Frontal cortex (tissue), 4 donors: ENCODE measurements at places on chromosomes 2 and 18. TPM values are rescaled to one million over a fixed set of nuclear protein-coding genes. Genes with fewer than 3 reads are reported as not detected.

- DNase-seq = no peak
Measured at GRCh38 chr18:12014521-12015415, 33.5 kb downstream of the IMPA2 start.

GRCh38 chr18:32763293-32763692 is 9.5 kb downstream of the KLHL14 start:
- no peak for DNase-seq

- no peak for DNase-seq
Measured at GRCh38 chr18:12366379-12366778, 10.6 kb downstream of the AFG3L2 start.

DNA sequence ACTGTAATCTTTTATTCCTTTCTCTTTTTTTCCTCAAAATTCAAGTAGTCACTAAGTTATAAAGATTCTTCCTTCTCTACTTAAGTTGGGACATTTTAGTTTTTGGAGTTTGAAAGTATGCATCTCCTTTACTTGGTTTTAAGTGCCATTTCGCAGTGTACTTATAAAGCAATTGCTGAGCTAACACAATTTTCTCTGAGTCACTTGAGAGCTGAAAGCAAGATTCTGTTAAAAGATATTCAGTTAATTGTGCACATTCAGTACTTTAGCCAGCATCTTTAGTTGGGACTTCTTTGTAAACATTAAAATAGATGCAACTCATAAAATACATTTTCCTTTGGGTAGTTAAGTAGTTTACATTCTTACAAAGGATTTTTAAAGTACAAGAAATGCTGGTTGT is 136.0 kb downstream of the GFPT1 start:
- DNase-seq = no peak

DNA sequence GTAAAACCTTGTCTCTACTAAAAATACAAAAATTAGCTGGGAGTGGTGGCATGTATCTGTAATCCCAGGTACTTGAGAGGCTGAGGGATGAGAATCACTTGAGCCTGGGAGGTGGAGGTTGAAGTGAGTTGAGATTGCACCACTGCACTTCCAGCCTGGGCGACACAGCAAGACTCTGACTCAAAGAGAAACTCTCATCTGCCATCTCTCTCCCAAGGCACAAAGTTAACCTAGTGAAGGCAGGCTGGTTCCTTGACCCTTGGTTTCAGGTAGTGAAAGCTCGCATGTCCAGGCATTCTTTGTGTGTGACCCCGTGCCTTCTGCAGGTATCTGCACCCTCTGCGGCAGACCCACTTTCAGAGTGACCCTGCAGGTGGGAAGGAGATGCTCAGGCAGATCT is 100.0 kb downstream of the WDSUB1 start:
- DNase-seq = no peak

GRCh38 chr2:30641765-30642345 is 165.4 kb downstream of the CAPN13 start:
- DNase-seq = no peak

GRCh38 chr18:50796495-50796894 is 23.3 kb downstream of the MRO start:
- DNase-seq = no peak

- no peak for DNase-seq
Measured at GRCh38 chr2:231879216-231879615, 47.0 kb downstream of the NPPC start.

The PRKAG3 gene
- total RNA-seq = not detected

The PLB1 gene
- total RNA-seq = 1.2 TPM

The CDCA7 gene
- total RNA-seq = 14.3 TPM

DNA sequence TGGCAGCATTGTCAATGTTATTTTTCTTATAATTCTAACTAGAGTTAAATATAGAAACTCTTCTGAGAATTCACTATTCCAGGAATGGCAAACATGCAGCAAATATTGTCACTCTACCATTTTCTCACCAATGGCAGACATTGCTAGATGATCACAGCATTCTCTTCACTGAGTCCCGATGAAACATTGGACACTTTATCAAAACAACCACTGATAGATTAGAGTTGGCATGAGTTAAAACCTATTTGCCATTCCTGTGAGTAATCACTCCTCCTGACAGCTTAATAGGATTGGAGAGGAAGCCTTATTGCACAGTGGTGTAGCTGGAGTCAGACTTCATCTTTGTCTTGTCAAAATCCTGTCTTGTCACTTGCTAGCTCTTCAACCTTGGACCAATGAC is 163.9 kb upstream of the THUMPD2 start:
- DNase-seq = no peak

The FHL2 gene
- 2.4 TPM for total RNA-seq

GRCh38 chr2:242002944-242003343 is 133.4 kb downstream of the RTP5 start:
- no peak for DNase-seq

The PROKR1 gene
- total RNA-seq = 0.82 TPM

GRCh38 chr2:219278655-219279150 is 463 bp upstream of the DNAJB2 start:
- no peak for DNase-seq

GRCh38 chr18:33576999-33577646 is 896 bp upstream of the ASXL3 start:
- no peak for DNase-seq

DNA sequence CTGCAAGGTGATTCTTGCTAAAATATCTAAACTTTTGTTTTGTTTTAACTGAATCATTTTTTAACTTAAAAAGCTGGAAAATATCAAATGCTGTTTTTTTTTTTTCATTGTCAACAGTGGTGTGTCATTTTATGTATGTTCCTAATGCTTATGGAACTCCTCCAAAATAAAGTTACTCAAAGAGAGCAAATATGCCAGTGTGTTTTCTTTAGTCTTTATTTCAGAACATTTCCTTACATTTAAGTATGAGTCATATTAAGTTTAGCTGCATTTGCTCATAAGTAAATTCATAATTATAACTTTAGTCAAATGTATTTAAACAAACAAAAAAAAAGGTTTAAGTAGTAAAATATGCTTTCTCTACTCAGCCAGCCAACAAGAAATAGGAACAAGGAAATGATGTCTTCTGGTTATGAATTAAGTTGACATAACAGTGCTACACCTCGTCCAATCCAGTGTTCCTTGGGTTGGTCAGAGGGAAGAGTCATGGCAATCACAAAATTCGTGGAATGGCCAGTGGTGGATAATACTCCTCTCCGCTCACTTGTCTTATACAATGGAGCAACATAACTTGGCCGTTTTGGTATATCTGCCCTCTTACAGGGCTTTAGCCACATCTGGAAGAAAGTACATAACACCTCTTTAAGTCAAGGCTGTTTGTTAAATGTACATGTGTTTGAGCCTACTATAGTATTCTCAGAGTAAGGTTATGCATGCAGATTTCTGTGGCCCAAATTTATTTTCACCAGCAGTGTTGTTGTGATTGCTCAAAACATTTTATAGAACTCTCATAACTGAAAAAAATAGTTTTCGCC is 80.7 kb downstream of the SLC39A10 start:
- no peak for DNase-seq

DNA sequence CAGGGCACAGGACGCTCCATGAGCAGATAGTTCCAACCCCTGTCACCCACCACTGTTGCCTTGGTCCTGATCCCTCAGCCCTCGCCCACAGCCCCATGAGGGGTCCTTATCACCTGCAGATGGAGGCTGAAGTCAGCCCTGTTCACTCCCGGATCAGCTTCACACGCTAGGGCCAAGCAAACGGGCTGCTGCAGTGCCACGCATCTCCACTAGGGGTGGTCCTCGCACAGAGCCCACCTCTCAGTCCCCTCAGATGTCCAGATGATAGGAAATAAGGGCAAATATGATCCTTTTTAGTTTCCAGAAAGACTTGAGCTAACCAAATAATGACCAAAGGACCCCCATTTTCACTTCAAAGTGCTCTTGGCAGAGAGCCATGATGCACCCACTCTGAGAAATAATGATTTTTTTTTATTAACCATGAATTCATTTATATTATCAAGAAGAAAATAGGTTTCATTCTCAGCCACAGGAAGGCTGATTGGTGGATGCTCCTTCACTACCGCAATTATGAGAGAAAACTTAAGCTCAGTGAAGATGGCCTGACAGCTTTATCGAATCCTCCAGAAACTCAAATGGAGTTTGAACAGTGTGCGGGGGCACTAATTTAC is 71.9 kb upstream of the KLHL29 start:
- no peak for DNase-seq

- DNase-seq = no peak
Measured at GRCh38 chr18:13800505-13801259, 23.3 kb upstream of the MC5R start.

- DNase-seq = no peak
Measured at GRCh38 chr2:54538537-54538936, 82.4 kb downstream of the SPTBN1 start.
